Upper lobe of right lung (tissue), 1 donor: ENCODE measurements at places on chromosomes 6 and 20. TPM values are rescaled to one million over a fixed set of nuclear protein-coding genes. Genes with fewer than 3 reads are reported as not detected.

Gene PRKN
- total RNA-seq, result 2.7 TPM

Gene HSPA1L
- total RNA-seq, result 2.0 TPM

Gene GABRR1
- total RNA-seq, result not detected

Gene LAMA2
- 42.1 TPM for total RNA-seq

- DNase-seq, result no peak
These were observed 385.6 kb downstream of the CDKAL1 start for GRCh38 chr6:20919677-20920385.

- DNase-seq, result no peak
These were observed 230.3 kb downstream of the TFAP2A start for GRCh38 chr6:10184371-10185227.

GRCh38 chr6:168124158-168124557, 45.1 kb upstream of the FRMD1 start:
- DNase-seq, result no peak

GRCh38 chr20:36066777-36067176, 87.8 kb upstream of the EPB41L1 start:
- no peak for DNase-seq
